Body of pancreas (tissue), 4 donors: ENCODE measurements at places on chromosomes 5 and 9. TPM values are rescaled to one million over a fixed set of nuclear protein-coding genes. Genes with fewer than 3 reads are reported as not detected.

Gene SPIN1
- total RNA-seq, result 21.8 TPM

Gene BNIP1
- total RNA-seq, result 3.1 TPM

Gene OSTF1
- 12.9 TPM for total RNA-seq

Gene PCSK5
- 12.2 TPM for total RNA-seq
